Heart right ventricle (tissue), 16 donors: ENCODE measurements at places on chromosomes 6 and 20.
A peak's percentile ranks its signal among the peaks of the same experiment; 100 is the strongest.

DNA sequence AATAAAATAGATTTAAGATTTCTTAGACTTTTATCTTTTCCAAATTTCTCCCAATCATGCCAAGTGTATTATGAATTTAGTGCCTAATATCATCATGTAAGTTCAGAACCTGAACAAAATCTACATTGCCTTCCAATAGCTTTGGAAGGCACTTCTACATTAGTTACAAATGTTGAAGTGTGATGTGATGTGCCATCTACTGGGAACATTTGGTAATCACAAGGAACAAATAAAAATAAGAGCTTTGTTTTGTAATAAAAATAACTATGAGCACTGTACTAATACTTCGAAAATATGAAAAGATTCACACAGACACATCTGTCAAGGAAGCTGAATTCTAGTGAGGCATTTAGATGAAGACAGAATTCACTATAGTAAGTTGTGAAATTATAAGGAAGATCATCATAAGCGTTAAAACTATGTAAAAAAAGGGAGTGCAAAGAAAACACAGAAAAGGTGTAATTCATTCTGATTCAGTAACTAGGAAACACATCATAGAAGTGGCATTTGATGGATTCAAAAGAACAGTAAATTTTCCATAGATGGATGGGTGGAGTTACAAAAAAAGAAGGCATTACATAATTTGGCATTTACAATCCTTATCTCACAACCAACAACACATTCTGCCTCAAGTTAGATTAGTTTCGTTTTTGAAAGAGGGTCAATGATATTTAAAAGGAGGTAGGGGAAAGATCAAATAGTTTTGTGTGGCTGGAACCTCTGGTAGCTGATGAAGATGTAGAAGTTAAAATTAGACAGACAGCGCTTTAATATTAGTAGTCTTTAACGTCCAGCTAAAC is 161.0 kb downstream of the ASCC3 start:
- DNase-seq: no peak

DNA sequence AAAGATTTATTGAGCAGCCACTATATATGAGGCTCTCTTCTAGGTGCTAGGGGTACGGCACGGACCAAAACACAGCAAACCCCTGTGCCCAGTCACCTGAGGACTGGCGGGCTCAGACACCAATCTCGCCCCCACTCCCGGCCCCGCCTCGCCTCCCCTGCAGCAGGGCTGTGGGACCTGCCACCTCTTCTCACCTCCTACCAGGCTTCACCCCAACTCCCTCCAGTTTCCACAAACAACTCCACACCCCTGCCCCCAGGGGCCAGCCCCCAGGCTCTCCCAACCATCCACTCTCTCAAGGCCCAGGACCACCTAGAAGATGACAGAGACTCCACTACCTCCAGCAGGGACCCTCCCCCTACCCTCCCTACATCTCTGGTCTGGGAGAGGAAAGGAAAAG is 6.5 kb downstream of the TFEB start:
- no peak for DNase-seq

- DNase-seq: no peak
Measured at GRCh38 chr20:62052842-62053464, 12.7 kb downstream of the TAF4 start.

DNA sequence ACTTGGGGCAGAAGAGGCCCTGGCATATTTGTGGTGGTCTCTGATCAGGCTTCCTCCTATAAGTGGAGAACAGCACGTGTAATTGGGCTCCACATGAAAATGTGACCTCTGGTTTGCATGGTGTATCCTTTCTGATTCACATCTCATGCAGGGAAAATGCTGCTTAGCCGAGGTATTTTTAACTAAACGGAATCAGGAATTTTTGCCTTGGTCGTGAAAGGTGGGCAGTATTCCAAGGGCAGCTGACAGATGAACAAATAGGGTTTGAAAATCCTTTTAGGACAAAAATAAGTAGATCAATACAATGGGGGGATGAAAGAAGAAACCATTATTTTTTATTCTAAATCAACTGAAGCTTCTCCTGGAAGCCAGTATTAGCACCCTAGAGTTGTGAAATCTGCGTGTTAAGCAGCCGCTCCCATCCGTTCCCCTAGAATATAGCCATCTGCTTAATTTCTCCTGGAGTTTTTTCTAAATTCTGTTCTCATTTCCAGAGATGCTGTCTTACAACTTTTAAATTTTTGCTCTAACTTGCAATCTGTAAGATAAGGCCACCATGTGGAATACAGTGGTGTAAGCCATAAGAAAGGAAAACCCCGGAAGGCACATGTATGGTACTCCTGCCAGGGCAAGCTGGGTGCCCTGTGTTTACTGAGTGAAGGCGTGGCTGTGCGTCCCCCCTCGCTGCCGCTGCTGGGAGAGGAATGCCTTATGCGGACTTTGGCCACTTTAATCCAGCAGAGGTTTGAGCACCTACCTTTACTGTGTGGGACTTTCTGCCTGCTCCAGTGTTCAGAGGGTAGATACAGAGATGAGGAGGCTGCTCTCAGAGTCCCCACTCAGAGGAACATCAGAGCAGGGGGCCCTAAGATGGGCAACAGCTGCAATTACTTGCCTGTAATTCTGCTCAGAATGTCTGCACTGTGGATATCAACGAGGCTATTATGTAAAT is 52.4 kb downstream of the SYNJ2 start:
- no peak for DNase-seq

DNA sequence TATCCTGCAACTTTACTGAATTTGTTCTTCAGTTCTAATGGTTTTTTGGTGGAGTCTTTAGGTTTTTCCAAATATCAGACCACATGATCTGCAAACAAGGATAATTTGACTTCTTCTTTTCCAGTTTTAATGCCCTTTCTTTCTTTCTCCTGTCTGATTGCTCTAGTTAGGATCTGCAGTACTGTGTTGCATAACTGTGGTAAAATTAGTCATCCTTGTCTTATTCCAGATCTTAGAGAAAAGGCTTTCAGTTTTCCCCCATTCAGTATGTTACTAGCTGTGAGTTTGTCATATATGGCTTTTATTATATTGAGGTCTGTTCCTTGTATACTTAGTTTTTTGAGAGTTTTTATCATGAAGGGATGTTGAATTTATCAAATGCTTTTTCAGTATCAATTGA is 4.3 kb downstream of the MICA start:
- no peak for DNase-seq

GRCh38 chr6:170007468-170008293 is 256.3 kb downstream of the ERMARD start:
- DNase-seq: no peak

GRCh38 chr6:118719351-118720124 is 68.1 kb upstream of the CEP85L start:
- DNase-seq: no peak

- DNase-seq: no peak
Measured at GRCh38 chr20:59223182-59223601, 59.6 kb downstream of the ZNF831 start.

GRCh38 chr20:3042625-3043024 is 797 bp upstream of the GNRH2 start:
- peak; percentile 73 for DNase-seq

- DNase-seq: no peak
Measured at GRCh38 chr6:37182736-37183590, 13.0 kb downstream of the PIM1 start.

DNA sequence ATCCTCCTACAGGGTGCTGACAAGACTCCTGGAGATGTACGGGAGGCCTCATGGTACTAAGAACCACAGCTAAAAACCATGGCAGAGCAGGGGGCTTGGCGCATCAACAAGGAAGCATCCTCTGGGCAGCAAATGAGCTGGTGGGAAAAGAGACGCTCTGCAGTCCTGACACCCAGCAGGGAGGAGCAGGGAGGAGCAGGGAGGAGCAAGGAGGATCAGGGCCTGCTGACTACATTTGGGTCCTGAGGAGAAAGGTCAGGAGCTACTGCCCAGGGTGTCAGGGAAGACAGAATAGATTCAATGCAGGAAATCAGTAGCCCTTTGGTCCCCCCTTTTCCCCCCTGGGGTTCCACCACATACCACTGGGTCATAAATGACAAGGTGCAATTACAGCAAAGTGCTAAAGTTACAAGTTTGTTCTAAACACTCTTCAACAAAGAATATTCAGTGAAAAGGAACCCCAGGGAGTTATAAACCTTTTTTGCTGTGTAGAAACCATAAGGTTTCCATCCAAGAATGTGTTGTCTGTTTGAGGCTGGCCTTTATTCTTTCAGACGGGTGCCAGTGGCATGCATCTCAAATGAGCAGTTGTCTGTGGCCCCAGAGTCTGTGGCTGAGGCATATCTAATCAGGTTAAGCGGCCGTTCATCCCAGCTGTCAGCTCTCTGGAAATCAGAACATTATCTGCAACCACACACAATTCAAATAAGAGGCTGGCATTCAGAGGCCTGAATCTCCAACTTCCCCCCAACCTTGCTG is 325.0 kb downstream of the CDC5L start:
- DNase-seq: no peak

DNA sequence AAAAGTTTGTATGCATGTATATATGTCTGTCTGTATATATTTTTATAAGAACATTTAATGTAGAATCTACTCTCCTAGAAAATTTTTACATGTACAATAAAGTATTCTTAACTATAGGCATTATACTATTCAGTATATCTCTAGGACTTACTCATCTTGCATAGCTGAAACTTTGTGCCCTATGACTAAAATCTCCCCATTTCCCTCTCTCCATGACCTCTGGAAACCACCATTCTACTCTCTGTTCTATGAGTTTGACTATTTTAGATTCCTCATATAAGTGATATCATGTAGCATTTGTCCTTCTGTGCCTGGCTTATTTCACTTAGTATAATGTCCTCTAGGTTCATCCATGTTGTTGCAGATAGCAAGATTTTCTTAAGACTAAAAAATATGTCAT is 205.1 kb upstream of the SMLR1 start:
- DNase-seq: no peak

DNA sequence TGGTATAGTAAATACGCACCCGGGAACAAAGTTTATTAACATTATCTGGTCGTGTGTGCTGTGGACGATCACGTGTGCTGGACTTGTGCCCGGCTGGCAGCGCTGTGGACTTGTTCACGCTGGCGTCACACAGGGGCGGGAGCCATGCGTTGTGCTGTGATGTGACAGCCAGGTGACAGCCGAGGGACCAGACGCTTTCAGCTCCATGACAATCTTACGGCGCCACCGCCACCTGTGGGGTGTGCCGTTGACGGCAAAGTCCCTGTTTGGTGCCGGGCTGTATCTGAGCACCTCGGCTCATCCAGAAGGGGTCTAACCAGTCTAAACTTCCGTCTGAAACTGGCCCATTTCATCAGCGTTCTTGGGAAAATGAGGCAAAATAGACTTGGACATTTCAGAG is 25.2 kb downstream of the DLL1 start:
- DNase-seq: peak; percentile 34

GRCh38 chr20:63636752-63637628 is 10.1 kb upstream of the GMEB2 start:
- no peak for DNase-seq

DNA sequence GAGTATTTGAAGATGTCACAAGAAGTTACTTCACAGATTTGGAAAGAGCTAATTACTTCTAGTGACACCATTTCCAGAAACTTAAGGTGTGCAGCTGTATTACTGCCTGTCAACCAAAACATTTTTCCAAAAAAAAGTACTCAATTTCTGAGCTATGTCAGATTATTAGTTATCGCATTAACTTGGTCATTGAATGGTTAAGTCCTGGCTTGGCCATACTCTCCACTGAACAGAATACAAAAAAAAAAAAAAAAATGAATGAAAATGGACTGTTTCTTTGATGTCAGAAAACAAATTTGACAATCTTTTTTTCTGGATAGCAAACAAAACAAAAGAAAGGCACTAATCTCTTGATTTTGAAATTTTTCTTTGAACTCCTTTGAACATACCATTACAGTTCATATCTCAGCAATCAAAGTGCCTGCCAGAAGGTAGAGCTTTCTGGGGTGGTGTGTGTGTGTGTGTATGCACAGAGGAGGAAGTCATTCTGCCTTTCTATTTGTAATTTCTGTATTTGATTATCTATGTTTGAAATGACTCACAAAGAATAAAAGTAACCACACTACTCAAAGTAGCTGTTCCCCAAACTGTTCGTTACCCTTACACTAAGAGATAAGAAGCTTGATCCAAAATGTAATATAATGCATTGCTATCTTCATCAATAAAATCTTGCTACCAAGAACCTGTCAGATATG is 210.8 kb upstream of the FUT9 start:
- DNase-seq: no peak

- peak; percentile 41 for DNase-seq
Measured at GRCh38 chr6:36682328-36683144, 4.0 kb downstream of the CDKN1A start.

- DNase-seq: no peak
Measured at GRCh38 chr6:15023448-15023847, 222.4 kb upstream of the JARID2 start.

DNA sequence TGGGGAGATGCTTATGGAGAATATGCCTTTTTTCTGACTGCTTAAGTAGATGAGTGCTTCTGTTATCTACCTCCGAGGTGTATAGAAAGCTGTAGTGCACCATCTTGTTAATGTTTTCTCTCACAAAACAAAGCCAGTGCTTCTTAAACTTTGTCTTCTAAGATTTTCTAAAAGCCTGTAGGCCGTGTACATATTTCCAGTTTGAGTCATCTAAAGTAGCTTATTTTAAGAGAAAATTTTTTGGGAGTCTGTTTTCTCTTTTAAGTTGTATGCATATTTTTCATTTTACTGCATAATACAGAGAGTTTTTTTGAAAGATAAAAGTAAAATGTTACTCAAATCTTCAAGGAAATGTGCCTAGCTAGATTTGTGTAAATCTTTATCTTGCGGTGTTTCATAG is 151.7 kb downstream of the GRIK2 start:
- no peak for DNase-seq

DNA sequence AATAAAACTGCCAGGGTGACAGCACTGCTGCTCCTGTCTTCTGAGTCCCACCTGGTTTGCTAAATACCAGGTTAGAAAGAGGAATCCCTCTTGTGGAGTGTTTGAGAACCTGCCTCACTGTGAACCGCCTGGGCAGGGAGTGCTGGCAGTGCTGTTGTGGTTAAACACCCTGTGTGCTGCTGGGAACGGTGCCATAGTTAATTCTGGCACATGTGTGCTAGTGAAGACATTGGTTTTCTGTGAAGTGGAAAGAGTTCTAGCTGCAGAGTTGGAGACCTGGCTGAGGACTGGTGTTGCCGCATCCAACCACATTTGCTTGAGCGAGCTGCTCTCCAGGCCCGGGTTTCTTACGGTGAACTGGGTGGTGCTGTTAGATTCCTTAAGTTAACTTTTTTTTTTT is 72.7 kb downstream of the IGF2R start:
- peak; percentile 39 for DNase-seq
